Large intestine (tissue), 12 donors: ENCODE measurements at places on chromosomes 1 and 21. TPM values are rescaled to one million over a fixed set of nuclear protein-coding genes. Genes with fewer than 3 reads are reported as not detected.
A peak's percentile ranks its signal among the peaks of the same experiment; 100 is the strongest.

DNA sequence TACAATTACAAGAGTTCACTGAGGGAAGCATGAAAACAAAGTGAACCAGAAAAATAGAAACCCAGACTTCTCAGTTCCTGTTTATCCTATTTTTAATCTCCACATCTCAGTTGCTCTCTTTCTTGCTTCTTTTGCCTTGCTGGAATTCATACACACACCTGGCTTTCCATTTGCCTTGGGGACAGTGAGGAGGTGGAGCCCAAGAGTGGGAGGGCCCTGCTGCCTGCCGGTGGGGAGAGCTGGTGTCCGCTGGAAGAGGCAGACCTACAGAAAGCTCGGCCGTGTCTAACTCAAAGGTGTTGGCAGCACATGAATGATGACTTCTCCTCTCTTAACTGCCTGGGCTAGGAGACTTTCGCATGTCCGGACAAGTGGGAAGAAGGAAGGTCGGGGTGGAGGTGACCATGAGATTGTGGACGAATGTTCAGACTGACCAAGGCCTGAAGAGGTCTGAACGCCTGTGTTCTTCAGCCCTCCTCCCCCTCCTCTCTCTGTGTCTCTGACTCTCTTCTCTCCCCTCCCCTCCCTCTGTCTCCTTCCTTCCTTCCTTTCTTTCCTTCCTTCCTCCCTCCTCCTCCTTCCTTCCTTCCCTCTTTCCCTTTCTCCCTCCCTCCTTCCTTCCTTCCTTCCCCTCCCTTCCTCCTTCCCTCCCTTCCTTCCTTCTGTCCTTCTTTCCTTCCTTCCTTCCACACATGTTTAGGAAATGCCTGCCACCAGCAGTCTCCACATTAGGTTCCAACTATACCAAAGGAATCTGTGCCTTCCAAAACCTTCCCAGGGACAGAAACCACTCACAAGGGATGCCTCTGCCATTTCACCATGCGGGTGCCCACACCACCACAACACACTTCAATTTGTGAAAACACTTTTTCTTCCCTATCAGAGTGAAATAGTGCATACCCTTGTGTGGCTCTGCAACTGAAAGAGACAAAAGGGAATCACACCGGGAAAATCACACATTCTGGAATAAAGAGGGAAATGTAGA, 157.3 kb upstream of the RUNX1 start:
- DNase-seq = no peak

DNA sequence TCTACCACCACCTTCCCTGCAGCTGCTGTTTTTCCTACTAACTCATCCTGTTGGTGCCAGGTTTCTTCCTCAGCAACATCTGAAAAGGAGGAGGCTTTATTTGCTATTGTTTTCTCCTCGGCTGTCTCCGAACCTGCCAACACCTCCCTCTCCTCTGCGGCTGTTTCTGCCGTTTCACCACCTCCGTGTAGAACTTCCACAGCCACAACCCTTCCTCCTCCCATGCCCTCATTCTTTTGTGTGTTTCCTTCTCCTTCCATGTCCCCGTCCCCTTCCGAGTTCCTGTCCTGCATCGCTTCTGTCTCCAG, 59.0 kb upstream of the LRRC53 start:
- no peak for DNase-seq

DNA sequence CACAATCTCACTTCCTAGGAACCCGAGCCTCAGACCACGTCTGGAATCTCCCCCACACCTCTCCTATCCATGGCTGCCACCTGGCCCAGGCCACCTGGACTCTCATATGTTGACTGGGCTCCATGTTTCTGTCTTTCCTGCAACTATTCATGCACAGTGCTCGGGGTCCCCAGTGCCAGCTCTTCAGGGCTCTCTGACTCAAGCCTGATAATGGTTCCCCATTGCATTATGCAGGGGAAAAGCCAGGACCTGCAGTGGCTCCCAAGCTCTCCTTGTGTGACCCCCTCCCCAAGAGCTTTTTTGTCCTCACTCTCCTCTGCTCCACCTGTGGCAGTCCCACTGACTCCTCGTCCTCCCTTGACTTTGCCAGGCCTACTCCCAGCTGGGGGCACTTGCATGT, 417.6 kb downstream of the NPHP4 start:
- DNase-seq = no peak

DNA sequence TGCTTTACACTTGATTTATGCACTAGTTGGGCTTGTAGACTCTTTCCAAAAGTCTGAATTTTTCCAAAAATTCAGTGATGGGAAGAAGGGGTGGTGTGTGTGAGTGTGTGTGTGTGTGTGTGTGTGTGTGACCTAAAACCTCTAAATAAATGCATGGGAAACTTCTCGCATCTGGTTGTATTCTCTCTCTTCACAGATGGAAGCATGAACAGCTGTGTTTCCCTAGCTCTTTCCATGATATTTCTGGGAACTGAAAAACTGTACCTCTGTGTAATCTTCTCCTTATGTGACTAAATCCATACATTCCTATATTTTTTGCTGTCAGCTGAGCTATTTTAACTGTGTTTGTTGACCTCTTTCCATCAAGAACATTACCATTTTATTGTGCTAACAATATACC, 26.2 kb upstream of the CYYR1 start:
- DNase-seq = no peak

DNA sequence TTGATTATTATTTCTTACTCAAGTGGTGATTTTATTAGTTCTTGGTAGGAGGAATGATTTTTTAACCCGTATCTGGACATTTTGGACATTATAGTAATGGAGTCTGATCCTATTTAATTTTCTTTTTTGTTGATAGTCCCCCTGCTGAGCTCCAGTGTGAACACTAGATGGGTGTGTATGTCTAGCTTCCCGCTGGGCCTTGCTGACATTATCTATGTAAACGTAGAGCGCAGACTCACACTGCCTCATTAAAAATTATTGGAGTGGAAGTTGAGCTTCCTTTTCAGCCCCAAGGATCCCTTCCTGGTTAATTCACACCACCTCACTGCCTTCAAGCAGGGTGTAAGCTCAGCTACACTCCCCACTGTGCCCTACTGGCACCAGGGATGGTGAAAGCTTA, 467.6 kb upstream of the PKN2 start:
- peak; percentile 38 for DNase-seq

The ZSWIM5 gene
- polyA plus RNA-seq = 9.3 TPM

- no peak for DNase-seq
These were observed 36.9 kb upstream of the HIVEP3 start for GRCh38 chr1:41955461-41956159.

- no peak for DNase-seq
These were observed 7.4 kb upstream of the RGS2 start for GRCh38 chr1:192801451-192801850.

- no peak for DNase-seq
These were observed 21.8 kb upstream of the CASQ2 start for GRCh38 chr1:115790356-115790755.

The DMRTA2 gene
- not detected for polyA plus RNA-seq

DNA sequence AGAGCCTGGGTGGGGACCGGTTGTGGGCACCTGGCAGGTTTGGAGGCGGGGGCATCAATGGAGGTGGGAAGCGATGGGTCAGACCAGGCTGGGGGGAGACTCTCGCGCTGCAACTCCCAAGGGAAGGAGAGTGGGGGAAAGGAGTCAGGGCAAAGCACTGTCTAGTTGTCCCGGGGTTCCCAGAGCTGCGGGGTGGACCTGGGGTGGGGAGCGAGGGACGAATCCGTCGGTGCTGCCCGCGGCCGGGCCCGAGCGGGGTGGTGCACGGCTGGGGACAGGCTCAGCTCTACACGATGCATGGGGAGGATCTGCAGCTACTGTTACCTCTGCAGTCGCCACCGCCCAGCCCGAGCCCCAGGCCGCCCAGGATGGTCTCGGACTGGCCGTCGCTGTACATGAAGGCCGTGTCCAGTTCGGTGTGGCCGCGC, 427 bp downstream of the AKR7A2 start:
- no peak for DNase-seq

The CAPN8 gene
- 8.7 TPM for polyA plus RNA-seq
